ENCODE measurements at places on chromosomes 3 and 15. TPM values are rescaled to one million over a fixed set of nuclear protein-coding genes. Genes with fewer than 3 reads are reported as not detected.

Gene GABRB3
- 135 TPM for total RNA-seq

Gene RAP2B
- 31.0 TPM for total RNA-seq

Gene GOLGA6L7
- not detected for total RNA-seq

Gene ALDH1L1
- total RNA-seq, result 2.8 TPM

Gene ACAA1
- total RNA-seq, result 40.7 TPM

Gene ROPN1
- total RNA-seq, result not detected

Gene TMEM158
- total RNA-seq, result 21.3 TPM

Gene DNAJB8
- total RNA-seq, result not detected

Gene HTR3E
- not detected for total RNA-seq

Gene SI
- not detected for total RNA-seq

Measured in parietal lobe (tissue), 2 donors.